ENCODE measurements at places on chromosomes 7 and 10. TPM values are rescaled to one million over a fixed set of nuclear protein-coding genes. Genes with fewer than 3 reads are reported as not detected.

The PRLHR gene
- not detected for total RNA-seq

The CAMK2G gene
- 12.1 TPM for total RNA-seq

DNA sequence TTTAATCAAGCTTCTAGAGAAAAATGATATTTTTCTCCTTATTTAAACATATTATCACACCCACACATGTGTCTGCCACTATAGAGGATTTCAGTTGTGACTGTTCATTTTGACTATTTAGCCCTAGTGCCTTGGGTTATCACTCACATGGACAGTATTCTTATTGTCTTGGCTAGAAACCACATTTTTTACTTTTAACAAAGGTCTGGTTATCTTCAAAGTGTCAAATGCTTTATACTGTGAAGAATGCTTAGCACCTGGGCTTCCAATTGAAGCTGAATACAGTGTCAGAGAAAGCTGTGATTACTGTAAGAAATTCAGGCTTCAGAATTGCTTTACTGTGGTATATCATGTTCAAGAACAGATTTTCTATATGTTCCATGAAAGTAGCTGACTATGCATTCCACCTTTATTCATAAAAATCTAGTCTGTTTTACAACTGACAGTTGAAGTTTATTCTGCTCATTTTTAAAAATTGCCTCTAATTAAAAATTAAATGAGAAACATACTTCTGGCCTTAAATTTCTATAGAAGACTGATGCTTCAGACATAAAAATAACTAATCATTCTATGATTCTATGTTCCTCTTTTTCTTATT lies 278.6 kb downstream of the SEMA3D start:
- no peak for DNase-seq
- no peaks in the 10 kb centered on the region for H3K4me1 ChIP-seq
- no peaks in the 10 kb centered on the region for H3K36me3 ChIP-seq

DNA sequence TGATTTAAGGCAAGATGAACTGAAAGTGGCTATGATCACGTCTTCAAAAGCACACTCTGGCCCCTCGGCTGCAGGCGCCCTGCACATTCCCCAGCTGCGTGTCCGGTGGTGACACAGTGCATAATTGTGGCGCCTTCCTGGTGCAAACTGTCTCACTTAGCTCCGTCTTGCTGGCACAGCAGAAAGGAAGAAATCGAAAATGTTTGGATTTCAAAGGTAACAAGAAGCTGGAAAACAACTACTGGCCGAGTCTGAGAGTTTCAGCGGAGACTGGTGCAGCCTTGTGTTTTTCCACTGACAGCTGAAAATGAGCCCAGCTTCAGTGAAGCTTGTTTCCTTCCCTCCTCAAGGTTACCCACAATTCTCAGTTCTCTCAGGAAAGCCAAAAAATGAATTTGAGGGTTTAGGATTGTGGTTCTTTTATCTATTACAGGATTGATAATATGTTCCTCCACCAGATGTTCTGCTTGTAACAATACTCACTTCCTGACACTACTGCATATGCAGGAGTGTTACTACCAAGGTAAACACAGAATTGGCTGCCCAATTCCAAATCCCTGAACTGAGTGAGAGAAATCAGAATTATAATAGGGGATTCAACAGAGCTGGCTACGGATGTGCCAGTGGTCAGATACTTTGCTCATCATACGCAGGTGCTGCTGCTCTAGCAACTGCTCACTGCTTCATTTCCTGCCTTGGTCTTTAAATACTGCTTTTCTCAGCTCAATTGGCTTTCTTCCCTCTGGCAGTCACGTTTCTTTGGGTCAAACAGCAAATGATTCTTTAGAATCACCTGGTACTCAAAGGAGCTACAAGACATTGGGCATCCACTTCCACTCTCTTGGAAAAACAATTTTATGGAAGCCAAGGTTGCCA lies 63.7 kb downstream of the TRUB1 start:
- no peak overlapping the region for H3K27ac ChIP-seq
- peak overlapping the region; percentile 12 for H3K4me3 ChIP-seq
- no peaks in the 10 kb centered on the region for H3K36me3 ChIP-seq
- DNase-seq, result peak; percentile 59

GRCh38 chr10:19816411-19817230 lies at the start of gene PLXDC2:
TSS of gene PLXDC2 (plus strand) at chr10:19816432.
- no peaks in the 10 kb centered on the region for H3K27me3 ChIP-seq
- peak; percentile 69 for DNase-seq
- peak within 1 kb of the TSS; percentile 75 for H3K4me3 ChIP-seq
- H3K36me3 ChIP-seq, result no peaks in the 10 kb centered on the region
- H3K27ac ChIP-seq, result peak within 1 kb of the TSS; percentile 83

- H3K27me3 ChIP-seq, result no peaks in the 10 kb centered on the region
- H3K27ac ChIP-seq, result no peak overlapping the region
- H3K4me1 ChIP-seq, result peaks cover 33% of the 10 kb centered on the region
These were observed 29.3 kb downstream of the PTPN12 start for GRCh38 chr7:77566421-77566820.

DNA sequence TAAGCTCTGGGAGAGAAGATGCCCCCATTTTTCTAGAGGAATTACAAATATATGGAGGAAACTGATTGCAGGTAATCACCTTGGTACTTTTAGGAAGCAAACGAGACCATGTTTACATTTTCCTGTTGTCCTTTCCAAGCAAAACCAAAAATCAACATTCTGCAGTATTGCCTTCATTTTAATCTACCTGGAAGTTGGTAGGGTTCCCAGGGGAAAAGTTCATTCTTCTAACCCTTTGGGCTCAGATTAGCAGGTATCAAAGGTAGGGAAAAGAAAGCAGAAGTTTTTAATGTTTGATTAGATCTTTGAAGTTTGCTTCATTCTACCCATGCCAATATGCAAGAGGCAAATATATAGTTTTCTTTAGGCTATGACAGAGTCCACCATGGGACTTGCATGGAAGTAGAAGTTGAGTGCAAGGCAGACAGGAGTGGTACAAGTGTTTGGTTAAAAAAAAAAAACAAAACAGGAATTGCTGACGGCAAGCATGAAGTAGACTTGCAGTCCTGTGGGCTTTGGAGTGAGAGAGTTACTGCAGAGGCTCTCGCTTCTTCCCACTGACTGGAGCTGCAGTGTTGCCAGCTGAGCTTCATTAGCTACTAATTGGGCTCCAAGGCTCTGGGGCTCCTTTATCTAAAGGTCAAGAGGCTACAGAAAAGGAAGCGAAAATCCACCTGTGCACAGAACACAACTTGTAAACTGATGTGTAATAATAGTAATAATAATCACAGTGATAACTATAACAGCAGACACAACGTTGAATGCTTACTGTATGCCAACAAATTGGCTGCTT lies 28.9 kb upstream of the ASAH2 start:
- H3K27me3 ChIP-seq, result no peaks in the 10 kb centered on the region
- H3K4me3 ChIP-seq, result no peak overlapping the region
- H3K36me3 ChIP-seq, result no peaks in the 10 kb centered on the region
- no peak overlapping the region for H3K27ac ChIP-seq
- DNase-seq, result no peak

DNA sequence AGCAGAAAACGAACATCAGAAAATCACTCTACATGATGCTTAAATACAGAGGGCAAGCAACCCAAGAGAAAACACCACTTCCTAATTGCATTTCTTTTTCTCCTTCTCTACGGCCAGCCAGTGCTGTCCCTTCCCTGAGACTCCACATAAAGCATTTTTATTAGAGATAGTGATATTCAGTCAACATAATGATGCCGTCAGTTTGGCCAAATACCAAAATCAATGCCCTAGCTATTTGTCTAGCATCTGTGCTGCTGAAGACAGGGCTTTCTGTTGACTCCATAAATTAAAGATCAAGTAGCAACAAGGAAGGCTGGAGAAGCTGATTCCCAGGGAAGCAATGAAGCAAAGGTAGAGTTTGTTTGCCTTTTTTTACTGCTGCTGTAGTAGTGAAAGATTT lies 1024.9 kb downstream of the REEP3 start:
- H3K36me3 ChIP-seq, result no peaks in the 10 kb centered on the region
- DNase-seq, result no peak
- H3K27ac ChIP-seq, result no peak overlapping the region
- H3K4me1 ChIP-seq, result no peaks in the 10 kb centered on the region
- H3K4me3 ChIP-seq, result no peak overlapping the region

GRCh38 chr7:20441991-20442441 lies 111.3 kb downstream of the ITGB8 start:
- no peaks in the 10 kb centered on the region for H3K27me3 ChIP-seq
- no peaks in the 10 kb centered on the region for H3K4me1 ChIP-seq
- no peak overlapping the region for H3K27ac ChIP-seq

DNA sequence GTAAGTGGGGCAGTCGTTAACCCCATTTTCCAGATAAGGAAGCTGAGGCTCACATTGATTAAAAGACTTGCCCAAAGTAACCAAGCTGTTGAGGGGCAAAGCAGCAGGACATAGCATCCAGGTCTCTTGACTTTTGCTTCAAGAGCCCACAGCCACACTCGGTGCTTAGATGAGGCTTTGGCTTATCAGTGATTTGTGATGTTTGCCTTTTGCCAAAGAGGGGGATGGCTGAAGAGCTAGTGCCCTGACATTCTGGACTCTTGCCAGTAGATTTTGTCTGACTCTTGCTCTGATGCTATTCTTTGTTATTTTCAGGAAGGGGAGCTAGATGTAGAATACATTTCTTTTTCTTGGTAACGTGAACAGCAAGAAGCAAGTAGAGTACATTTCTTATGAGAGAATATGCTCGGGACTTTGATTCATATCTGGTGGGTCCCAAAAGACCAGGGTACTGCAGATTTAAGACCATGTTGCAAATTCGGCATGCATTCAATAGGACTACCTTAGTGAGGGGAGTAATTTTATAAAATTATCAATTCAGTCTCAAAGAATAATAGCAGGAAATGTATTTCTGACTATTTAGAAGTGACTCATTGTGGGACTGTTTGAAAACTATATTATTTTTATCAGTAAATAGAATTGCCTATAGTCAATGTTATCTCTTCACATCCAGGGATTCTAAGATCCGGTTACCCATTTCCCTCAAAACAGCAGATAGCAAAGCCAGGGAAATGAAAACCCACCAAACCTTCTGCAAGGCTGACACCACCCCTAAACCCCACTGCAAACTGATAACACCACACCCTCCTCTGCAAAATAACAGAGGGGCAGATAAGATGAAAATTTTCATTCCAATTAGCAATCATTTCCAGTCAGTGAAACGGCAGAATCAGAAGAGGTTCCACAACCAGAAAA lies 180.0 kb upstream of the BMPER start:
- H3K27me3 ChIP-seq, result no peaks in the 10 kb centered on the region
- no peaks in the 10 kb centered on the region for H3K4me1 ChIP-seq
- H3K27ac ChIP-seq, result no peak overlapping the region

All from right atrium auricular region (tissue), 2 donors.